Activated CD4-positive, alpha-beta memory T cell treated with anti-CD3 and anti-CD28 coated beads, Interleukin-2, amount 10 ng/mL, durations not matched to agents 7 days and 5 days (primary cell): ENCODE measurements at places on chromosomes 4 and X. TPM values are rescaled to one million over a fixed set of nuclear protein-coding genes. Genes with fewer than 3 reads are reported as not detected.
A peak's percentile ranks its signal among the peaks of the same experiment; 100 is the strongest.

- no peak for DNase-seq
These were observed 91.9 kb upstream of the PPP1R2C start for GRCh38 chrX:42869659-42870476.

GRCh38 chr4:151833174-151833573 is 72.4 kb upstream of the GATB start:
- DNase-seq: no peak

The GAK gene
- total RNA-seq: 139 TPM

GRCh38 chrX:20412871-20413486 is 146.3 kb upstream of the RPS6KA3 start:
- DNase-seq: peak; percentile 62

DNA sequence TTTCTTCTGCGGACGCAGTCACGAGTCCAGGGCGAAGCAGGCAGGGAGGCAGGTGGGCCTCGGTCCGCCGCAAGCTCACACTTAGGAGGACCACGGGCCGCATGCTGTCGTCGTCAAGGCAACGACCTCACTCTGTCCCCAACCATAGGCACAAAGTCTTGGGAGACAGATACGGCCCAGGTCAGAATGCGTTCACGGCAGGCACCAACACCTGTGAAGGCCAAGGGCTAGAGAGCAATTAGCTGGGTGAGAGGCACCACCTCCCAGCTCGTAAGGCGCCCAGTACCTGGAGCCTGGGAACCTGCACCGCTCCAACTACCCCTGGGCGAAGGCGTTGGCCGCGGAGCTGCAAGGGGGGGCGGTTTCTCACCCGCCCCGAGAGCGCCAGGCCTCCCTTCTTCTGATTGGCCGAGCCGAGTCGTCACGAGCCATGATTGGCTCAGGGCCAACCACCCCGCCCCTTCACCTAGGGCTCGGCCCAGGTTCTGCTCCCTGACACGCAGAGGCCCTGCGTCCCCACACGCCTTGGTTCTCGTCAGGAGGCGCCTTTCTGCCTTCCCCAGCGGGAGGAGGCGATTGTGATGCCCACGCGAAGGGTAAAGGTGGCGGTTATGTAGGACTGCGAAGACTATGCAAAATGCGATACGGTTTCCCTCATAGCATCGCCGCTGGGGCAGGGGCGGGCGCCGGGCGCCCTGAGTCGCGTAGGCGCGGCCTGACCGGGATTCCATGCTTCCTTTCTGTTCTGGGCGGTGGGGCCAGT is at the start of gene CDKL2:
Gene CDKL2, minus strand, starts transcription at position 355 of the 763 bp plus-strand sequence. CDS start 4,540 bp downstream, outside the sequence.
- peak; percentile 92 for DNase-seq

DNA sequence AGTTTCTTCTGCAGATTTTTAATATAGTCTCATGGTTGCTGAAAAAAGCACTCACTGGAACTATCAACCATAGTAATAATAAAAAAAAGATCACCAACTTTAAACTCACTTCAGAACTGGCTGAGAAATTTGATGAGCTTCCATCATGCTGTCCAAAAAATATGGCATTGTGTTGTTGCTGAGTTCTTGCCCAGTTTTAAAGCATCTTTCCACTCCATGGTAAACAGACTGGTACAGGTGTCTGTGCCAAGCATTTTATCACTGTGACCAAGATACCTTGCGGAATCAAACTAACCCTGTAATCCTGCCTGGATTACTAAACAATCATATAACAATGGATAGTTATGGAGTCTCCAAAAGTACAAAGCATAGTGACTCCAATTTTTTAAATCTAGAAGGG is 360.3 kb upstream of the NOCT start:
- no peak for DNase-seq

DNA sequence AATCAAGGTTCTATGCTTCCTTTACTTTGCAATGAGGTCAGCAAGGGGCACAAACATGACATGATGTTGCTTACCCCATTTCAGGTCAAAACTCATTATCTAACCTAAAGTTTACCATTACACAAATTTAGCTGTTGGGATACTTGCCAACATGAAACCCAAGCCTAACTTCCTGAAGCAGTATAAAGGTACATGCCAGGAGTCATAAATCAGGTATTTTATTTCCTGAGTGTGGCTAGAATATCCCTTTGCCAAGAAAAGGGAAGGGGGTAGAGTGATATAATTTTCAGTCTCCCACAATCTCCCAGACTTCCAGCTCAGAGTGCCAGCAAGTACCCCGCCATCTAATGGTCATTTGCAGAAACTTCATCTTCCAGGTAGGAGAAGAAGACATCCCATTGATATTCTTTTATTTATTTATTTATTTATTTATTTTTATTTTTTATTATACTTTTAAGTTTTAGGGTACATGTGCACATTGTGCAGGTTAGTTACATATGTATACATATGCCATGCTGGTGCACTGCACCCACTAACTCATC is 136.6 kb downstream of the NEXMIF start:
- DNase-seq: no peak

GRCh38 chrX:17829566-17829965 is 31.5 kb downstream of the RAI2 start:
- DNase-seq: no peak

The RTL5 gene
- 0.13 TPM for total RNA-seq

The FGFR3 gene
- total RNA-seq: 0.45 TPM

The KLF8 gene
- total RNA-seq: 13.1 TPM

GRCh38 chr4:140807491-140808252 is 51.5 kb upstream of the TBC1D9 start:
- no peak for DNase-seq

DNA sequence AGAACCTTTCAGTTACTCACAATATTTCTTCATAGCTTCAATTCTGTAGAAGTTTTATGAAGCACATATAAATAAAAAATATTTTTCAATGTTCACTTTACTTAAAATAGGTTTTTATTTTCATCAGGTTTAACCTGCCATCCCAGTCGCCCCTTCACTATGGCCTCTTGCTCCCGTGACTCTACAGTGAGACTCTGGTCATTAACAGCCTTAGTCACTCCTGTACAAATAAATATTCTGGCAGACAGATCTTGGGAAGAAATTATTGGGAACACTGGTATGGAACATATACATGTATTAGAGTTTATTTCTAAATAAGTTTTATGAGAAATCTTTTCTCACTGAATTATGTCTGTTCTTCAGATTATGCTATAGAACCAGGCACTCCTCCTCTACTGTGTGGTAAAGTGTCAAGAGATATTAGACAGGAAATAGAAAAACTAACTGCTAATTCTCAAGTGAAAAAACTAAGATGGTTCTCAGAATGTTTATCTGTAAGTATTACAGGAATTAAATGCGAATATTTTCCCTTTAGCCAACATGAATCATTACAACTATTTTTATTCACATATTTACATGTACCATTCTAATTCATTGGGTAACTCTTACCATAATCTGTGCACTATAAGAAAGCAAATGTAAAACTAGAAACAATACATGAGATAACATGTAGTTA is 45.6 kb downstream of the SPATA4 start:
- no peak for DNase-seq
